ENCODE measurements at places on chromosomes 12 and 14. TPM values are rescaled to one million over a fixed set of nuclear protein-coding genes. Genes with fewer than 3 reads are reported as not detected.

GRCh38 chr12:117161460-117162166, 28.7 kb downstream of the FBXO21 start:
- no peak for DNase-seq

DNA sequence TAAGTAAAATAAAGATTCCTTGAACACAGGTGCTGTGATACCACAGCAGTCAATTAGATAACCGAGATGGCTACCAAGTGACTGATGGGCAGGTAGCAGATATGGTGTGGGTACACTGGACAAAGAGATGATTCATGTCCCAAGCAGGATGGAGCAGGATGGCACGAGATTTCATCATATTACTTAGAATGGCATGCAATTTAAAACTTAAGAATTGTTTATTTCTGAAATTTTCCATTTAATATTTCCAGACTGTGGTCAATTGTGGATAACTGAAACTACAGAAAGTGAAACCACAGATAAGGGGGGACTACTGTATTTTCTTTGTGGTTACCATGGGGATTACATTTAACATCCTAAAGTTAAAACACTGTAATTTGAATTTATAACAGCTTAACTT, 7.5 kb upstream of the ZFP36L1 start:
- peak; percentile 51 for DNase-seq

DNA sequence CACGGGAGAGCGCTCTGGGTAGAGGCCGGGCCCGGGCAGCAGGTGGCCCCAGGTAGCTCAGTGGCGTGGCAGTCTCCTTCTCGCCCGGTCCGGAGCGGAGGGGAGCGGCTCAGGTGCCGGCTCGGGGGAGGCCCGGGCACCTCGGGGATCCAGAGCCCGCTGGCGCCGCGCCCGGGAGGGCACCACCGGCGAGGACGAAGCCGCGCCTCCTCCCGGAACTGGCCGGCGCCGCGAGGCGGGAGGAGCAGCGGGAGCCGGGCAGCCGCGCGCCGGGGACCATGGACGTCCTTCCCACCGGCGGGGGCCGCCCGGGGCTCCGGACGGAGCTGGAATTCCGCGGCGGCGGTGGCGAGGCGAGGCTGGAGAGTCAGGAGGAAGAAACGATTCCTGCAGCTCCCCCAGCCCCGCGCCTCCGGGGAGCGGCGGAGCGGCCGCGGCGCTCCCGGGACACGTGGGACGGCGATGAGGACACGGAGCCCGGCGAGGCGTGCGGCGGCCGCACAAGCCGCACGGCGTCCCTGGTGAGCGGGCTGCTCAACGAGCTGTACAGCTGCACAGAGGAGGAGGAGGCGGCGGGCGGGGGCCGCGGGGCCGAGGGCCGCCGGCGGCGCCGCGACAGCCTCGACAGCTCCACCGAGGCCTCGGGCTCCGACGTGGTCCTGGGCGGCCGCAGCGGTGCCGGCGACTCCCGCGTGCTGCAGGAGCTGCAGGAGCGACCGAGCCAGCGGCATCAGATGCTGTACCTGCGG, 21.5 kb upstream of the GNS start:
- no peak for DNase-seq

GRCh38 chr12:105554223-105554678, 223.8 kb downstream of the C12orf75 start:
- DNase-seq, result no peak

- peak; percentile 83 for DNase-seq
Observed at GRCh38 chr12:109982210-109982609, 14.0 kb downstream of the GIT2 start.

SSTR1 gene
- total RNA-seq, result 0.63 TPM

TAS2R42 gene
- total RNA-seq, result not detected

OTOGL gene
- 0.16 TPM for total RNA-seq

PIK3C2G gene
- 0.09 TPM for total RNA-seq

- peak; percentile 35 for DNase-seq
Observed at GRCh38 chr12:51171884-51172514, 936 bp downstream of the TFCP2 start.

DNA sequence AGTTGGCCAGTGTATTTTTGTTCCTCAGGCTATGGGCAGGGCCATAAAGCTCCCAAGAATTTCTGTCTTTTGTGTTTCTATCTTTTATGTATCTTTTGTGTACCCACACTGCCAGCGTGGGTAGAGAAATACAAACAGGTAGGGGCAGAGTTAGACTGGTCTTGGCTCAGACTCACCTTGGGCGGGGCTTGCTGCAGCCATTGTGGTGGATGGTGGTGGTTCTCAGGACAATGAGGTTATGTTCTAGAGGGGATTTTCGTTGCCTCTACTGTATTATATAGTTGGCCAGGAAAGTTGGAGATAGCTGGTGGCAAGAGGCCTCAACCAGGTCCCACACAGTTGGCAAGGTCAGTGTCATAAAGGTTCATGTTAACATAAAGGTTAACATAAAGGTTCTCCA, 977.5 kb upstream of the LRFN5 start:
- no peak for DNase-seq

DNA sequence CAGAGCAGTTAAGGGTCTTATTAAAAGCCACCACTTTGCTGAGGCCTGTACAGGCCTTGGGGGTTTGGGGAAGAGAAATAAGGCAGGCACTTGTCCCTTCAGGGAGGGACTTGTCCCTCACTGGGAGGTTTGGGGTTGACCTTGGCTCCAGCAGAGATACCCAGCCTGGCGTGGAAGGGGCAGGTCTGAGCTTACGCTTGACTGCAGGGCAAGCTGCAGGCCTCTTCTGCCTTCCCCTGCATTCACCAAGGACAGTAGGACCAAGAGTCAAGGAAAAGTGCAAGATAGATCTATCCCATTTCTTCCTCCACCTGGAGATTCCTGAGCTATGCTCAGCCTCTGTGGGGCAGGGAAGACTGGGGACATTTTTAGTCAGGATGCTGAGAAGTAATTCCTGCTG, 154.3 kb downstream of the SMOC1 start:
- DNase-seq, result no peak

GRCh38 chr12:102343361-102344121, 136.8 kb downstream of the IGF1 start:
- DNase-seq, result no peak

GRCh38 chr12:42135259-42135814, 9.3 kb downstream of the GXYLT1 start:
- DNase-seq, result peak; percentile 83

SLC6A12 gene
- total RNA-seq, result not detected

CD4 gene
- total RNA-seq, result not detected

GRCh38 chr12:45644541-45644940, 85.0 kb upstream of the ARID2 start:
- DNase-seq, result peak; percentile 55

GRCh38 chr14:33229269-33229929, 290.7 kb downstream of the NPAS3 start:
- DNase-seq, result no peak

DNA sequence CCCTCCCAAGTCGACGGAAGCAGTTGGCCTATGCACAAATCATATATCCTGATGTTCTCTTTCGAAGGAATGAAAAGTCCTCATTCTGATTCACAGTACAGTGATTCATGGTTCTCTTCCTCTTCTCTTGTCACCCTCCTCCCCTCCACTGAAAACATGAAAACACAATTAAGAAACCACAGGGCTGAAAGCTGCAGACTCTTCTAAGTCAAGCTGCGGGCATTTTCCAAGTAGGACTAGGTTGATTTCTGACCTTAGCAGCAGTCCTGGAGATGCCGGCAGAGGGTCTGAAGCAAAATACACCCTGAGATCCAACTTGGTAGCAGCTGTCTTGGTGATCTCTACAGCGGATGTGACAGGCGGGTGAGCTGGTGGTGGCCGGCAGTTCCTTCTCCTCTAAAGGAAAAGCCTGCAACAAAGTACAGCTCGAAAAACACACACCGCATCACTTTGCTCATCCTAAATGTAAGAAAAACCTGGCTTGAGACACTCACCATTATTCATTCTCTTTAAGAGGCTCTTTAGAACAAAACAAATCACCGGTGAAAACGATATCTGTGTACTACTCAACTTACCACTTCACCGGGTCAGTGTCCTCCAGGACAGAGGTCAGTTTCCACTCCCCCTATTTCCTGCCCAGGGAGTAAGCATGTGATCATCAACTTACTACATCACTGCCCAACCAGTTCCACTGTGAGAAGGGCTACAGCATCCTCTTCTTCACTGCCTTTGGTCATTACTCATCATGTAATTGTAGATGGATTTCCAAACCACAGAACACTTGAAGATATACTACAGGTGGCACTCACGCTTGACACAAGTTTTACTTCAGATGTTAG, 6.0 kb downstream of the TMCC3 start:
- peak; percentile 30 for DNase-seq

DNA sequence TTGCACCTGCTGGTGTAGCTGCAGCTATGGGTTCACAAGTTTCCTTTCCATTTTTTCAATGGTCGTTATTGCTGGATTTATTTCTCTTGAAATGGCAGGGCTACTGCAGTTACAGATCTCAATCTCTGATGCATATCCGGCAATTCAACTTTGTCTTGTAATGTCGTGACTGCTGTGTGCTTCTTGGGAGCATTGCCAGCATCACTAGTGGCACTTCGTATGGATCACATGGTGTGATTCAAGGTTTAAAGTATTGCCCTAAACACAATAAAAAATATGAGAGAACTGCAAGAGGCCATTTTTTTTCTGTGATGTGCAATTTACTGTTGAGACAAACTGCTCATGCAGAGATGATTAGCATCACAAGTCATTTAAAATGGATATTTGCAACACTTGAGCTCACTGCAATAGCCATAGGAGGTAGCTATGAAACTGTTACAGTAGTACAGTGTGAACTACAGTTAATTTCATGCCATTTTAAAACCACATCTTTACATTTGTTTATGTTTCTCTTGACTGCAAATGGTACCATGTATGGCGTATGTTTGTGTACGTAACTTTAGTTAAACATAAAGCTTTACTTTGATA, 217.4 kb upstream of the PDE3A start:
- DNase-seq, result peak; percentile 3

PAPLN gene
- 3.0 TPM for total RNA-seq

TRMT61A gene
- total RNA-seq, result 9.2 TPM

WSCD2 gene
- total RNA-seq, result not detected

DNA sequence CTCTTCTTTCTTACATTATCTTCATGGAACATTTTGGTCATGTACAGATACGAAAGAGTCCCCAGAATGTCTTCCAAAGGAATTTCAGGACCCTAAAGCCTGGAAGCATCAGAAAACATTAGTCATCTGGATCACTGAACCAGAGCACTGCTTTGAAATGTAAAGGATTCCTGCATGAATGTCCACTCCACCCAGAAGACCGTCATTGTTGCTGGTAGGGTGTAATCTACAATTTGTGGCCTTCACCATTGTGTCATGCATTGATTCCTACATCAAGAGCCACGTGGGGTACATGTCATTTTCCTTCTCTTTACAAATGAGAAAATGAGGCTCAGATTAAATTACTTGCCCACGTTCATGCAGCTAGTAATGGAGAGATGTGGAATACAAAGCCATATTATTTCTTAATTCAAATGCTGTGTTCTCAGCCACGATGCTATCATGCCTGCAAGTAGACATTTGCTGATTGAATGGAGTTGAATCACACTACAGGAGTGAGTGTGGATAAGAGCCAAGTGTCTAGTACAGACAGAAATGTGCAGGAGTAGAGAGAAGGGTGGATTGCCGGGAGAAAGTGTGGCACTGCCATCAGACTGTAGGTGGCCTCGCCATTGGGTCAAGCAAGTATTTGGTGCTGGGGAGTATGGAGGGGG, 231.2 kb downstream of the C12orf75 start:
- peak; percentile 76 for DNase-seq

- no peak for DNase-seq
Observed at GRCh38 chr12:56337753-56338251, 882 bp upstream of the IL23A start.

DNA sequence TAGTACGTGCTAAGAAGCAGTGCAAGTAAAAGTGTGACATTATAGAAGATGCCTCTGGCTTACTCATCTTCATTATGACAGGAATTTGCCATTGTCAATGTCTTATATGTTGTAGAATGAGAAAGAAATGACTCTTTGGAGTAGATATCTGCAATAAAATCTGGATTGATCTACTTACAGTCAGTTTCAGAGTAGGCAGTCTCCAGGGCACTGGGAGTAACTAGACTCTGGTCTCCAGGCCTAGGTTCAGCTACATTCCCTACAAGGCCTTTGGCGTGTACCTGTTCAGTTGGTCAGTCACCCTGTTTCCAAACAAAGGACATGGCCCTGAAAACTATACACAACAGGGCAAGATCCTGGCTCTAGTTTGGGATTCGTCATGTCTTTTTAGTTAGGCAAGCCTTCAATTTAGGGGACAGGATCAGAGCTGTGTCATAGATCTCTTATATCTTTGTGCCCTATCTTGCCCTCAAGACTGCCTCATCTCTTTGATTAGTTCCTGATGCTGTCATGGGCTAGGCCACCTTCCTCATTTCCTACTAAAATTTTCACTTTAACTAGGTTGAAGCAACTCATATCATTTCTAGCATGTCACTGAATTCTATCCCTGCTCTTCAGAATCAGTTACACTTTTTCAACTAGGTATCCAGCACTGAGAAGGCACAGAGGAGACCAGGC, 410.0 kb downstream of the RAD51B start:
- no peak for DNase-seq

TSHR gene
- not detected for total RNA-seq

DNA sequence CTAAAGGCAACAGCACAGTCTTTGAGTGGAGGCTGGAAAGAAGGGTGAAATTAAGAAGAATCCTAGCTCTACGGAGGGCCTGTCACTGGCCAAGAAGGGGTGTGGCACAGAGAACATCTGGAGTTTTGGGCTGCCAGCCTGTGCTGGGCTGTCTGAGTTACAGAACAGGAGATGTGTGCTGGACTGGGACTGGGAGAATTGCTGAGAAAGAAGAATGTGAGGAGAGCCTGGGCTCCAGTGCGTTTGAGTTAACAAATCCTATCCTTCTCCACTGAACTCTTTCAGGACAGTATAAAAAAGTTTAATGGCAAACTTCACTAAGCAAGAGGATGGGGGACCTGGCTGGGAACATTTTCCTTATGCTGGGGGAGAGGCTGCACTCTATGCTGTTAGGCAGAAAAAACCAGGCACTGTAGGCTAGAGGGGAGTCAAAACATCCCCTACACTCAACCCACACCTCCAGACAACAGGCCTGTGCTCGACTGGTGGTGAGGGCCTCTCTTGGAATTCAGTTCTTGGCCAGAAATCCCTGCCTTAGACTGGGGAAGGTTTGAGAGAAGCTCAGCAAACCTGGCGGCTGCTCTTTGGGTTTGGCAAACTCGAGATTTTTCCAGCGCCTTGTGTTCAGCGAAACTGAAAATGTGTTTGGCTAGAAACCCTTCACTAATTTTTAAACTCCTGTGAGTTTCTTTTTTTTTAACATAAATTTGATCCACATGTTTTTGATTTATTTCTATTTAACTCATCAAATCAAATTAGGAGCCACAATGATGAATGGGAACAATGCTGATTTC, 217.3 kb downstream of the MON2 start:
- DNase-seq, result peak; percentile 97

DNA sequence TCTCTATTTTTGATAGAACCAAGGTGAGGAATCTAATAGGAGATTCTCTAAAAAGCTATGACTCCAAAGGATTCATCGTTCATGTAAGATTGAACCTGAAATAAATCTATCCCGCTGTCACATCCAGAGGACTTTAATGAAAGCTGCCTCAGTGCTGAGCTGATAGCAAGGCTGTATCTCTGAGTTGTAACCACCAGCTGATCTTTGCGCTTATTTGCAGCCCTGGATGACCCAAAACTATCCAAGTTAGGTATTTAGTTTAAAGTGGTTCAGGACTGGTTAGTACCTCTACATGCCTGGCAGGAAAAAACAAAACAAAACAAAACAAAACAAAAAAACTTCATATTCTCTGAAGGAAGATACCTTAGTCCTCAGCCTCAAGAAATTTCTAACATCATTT, 8.8 kb upstream of the ANKRD33 start:
- no peak for DNase-seq

HSP90AA1 gene
- 323 TPM for total RNA-seq

Data from fibroblast of the aortic adventitia (primary cell).